ENCODE measurements at places on chromosomes 6 and 20.

DNA sequence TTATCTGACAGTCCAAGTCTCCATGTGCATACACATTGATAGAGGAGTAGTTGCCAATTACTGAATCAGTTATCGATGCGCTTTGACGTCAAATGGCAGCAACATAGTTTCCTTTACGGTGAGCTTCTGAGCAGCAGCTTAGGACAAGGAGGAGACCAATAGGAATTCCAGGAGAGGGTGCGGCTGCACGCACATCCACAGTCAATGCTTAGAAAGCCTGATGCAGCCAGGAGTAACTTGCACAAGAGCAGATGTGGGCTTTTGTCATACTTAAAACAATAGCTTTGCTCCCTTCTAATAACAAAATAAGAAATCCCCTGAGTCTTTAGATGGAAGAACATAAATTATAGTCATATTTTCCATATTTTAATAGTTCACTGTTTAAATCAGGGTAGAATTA, 442.1 kb downstream of the BCKDHB start:
- DNase-seq = no peak

DNA sequence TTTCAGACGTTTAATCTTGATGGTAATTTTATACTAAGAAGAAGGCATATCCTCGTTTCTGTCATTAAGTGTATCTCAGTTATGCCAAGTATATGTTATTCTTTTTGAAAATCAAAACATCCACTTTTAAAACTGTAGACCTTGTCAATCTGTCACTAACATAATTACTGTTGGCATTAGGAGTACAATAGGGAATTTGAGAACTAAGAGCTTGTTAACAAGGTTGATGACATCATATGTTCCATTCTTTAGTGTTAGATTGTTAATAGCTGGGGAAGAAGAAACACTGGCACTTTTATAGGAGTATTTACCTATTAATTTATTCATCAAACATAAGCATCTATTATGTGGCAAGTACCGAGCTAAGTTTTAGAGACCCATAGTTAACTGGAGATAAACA, 76.2 kb downstream of the MAP3K4 start:
- no peak for DNase-seq

GRCh38 chr6:3414327-3415081, 42.3 kb downstream of the SLC22A23 start:
- no peak for DNase-seq

DNA sequence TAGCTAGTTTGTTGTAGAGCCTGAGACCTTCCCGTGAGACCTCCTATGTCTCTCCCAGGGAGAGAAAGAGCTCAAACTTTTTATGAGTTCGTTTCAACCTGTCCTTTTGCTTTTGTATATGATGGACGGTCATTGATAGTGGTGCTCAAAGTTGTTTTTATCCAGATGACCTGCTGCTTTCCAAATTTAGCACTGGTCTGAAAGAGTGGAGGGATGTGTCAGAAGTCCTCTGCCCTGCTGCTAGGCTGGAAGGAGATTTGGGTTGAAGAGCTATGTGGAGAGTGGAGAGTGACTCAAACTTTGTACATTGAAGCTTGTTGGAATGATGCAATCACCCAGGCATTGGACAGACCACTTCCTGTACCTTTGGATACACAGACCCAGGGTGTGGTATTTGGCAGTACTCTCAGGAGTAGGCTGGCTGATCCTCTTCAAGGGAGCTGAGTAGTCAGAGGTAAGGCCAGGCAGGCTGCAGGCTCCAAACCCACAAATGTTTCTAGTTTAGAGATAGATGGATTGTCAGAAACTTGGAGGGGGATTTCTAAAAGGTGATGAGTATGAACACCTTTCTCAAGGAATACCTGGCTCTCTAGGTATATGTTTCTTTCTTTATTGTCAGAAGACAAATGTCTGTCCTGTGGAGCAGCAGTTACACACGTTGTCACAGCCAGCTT, 49.4 kb upstream of the RREB1 start:
- DNase-seq = no peak

DNA sequence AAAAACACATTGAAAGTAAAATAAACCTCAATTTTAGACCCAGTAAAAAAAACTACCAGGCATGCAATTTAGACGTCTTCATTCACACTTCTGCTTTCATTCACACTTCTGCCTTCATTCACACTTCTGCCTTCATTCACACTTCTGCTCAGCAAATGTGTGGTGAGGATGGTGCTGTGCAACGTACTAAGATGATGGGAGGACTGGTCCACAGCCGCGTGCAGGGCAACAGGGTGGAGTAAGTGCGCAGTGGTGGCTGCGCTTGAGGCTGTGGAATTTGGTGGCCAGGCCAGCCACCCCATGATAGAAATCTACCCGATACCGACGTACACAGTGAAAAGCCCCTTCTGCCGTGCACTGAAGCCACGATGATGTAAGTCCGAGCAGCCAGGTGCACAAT, 114.3 kb upstream of the CD93 start:
- no peak for DNase-seq

DNA sequence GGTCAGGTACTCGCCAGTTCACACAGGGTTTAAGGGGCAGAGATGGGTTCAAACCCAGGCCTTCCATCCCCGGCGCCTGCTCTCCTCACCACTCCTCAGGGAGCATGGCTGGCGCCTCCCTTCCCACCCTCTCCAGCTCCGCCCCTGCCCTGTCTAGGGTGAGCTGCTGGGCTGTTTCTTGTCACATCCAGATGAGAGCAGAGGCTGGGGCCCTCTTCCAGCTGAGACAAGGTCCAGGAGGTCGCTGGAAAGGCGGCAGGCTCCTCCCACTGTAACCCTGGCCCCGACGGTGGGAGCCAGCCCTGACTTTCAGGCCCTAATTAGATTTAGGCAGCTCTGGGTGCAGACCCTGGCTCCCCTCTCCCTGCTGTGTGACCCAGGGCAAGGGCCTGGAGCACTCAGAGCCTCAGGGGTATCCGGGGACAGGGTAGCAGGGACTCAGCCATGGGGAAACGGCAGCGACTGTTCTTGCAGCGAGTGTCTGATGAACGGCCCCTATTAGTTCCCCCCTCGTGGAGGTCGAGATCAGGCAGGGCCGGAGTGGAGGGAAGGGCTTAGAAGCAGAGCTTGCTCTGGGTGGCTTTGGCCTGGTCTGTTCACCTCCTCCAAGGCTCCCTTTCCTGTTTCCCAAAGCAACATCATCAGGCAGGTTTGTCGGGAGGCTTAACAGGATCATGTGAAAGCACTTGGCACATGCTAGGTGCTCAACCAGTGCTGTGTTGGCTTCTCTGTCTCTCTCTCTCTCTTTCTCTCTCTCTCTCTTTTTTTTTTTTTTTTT, 33.4 kb downstream of the SNAI1 start:
- no peak for DNase-seq

- DNase-seq = no peak
Measured at GRCh38 chr6:44415873-44416502, 28.5 kb downstream of the CDC5L start.

DNA sequence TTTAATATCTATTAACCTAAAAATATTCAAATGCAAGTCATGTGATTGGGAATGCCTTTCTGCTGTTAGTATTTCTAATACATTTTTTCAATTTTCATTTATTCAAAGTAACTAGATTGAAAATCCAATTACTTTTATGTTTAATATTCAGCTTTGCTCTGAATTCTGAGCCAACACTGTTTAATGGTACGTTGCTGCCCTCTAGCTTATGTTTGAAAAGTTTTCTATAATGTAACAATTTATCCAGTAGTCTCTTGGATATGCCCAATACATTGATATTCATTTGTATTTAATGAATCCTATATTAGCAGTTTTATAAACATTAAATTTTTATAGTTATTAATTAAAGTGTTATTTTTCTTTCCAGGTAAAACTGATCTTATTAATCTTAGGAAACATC, 47.4 kb downstream of the LGSN start:
- DNase-seq = no peak

DNA sequence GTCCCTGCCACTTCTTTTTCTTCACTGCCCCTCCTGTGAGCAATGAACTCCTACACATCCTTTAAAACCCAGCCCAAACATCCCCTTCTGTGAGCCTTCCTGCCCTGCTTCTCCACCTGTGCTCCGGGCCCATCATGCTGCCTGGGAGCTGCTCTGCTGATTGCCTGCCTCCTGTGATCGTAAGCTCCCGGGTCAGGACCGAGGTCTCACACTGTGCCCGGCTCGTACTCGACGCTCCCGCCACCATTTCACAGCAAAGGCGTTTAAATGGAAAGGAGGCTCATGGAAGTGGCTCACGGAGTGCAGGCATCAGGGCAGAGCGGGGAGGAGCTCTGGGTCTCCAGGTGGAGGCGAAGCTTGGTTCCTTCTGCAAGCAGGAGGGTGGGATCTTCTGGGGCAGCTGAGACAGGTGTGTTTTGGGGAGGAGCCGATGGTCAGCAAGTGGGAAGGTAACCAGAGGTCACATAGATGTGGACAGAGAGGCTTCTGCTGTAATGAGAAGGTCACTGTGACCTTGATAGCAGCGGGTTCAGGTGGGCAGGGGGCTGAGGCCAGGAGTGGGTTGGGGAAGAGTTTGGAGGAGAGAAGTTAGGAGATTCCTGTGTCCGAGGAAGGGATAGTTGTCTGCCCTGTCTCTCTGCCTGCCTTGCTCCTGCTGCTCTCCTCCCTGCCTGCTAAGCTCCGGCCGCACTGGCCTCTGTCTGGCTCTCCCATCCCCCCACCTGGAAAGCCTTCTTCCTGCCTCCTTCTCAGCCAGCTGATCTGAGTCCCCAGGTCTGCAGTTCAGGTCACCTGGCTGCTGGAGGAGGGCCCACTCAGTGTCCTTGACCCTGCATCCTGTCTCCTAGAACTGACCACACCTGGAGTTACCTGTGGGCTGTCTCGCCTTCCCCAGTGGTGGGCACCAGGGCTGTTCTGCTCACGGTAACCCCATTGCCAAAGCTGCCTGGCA, 52.7 kb upstream of the FRMD1 start:
- DNase-seq = no peak

- no peak for DNase-seq
Measured at GRCh38 chr6:72530152-72530551, 91.7 kb upstream of the KCNQ5 start.

GRCh38 chr6:132007474-132008190, 56.5 kb upstream of the CCN2 start:
- no peak for DNase-seq

DNA sequence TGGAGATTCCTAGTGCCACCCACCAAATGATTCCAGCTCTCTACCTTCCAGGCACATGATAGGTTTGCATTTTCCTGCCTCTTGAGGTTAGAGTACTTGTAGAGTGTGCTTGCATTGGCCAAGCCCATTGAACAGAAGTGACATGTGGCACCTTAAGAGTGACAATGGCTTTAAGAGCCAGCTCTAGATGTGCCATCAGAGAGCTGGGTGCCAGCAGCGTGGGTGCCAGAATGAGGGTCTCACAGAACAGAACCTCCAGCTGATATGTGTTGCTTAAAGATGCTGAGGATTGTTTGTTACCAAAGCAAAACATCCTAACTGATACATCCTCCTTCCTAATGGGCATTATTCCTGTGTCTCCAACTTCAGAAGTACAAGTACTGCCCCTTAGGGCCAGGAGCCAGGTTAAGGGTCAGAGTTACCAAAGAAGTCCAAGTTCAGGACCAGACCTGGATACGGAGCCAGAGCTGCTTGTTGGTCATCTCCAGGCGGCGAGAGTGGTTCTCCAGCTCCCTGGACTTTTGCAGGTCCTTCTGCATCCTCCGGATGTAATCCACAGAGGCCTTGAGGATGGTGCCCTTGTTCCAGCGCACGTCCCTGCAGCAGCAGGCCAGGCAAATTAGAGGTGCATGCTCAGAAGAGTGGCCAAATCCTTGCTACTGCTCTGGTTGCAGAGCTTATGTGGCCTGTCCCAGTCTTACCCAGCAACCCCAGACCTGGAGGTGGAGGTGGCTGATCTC, 47.5 kb downstream of the MDFI start:
- DNase-seq = no peak

DNA sequence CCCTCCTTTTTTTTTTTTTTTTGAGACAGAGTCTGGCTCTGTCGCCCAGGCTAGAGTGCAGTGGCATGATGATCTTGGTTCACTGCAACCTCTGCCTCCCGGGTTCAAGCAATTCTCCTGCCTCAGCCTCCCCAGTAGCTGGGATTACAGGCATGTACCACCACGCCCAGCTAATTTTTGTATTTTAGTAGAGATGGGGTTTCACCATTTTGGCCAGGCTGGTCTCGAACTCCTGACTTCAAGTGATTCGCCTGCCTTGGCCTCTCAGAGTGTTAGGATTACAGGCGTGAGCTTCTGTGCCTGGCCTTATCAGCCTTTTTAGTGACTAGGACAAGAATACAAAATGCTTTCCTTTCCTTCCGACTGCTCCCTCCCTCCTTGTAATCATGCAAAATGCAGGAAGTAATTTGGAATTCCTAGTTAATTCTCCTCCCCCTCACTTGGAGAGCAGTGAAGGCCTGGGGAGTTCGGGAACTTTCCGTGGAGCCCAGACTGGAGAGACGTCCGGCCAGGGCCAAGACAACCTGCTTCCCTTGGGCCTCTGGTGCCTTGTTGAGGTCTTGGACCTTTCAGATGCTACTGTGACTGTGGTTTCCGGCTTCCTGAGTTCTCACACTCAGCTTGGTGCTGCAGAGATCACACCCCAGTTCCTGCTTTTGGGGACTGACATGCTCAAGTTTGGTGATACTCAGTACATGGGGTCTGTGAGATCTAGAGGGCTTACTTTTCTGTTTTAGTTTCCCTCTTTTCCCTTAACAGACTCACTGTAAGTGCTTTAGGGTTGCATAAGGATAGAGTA, 3.9 kb upstream of the PHF20 start:
- DNase-seq = peak; percentile 41

DNA sequence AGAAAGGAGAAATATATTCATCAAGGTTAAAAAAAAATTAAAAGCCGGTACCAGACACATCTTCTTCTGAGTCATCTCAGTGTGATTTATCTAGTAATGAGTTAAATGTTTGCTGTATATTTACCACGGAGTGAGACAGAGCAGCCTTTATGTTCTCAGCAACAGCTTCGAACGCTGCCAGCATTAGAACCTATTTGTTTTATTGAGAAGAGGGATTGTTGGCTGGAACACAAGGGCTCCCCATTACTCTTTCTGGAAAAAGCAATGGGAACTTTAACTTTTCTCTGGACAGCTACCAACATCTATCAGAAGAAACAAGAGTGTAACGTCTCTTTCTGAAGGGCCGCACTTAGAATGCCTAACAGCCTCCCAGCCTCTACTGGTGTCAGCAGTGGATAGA, 105.3 kb upstream of the TAB2 start:
- no peak for DNase-seq

DNA sequence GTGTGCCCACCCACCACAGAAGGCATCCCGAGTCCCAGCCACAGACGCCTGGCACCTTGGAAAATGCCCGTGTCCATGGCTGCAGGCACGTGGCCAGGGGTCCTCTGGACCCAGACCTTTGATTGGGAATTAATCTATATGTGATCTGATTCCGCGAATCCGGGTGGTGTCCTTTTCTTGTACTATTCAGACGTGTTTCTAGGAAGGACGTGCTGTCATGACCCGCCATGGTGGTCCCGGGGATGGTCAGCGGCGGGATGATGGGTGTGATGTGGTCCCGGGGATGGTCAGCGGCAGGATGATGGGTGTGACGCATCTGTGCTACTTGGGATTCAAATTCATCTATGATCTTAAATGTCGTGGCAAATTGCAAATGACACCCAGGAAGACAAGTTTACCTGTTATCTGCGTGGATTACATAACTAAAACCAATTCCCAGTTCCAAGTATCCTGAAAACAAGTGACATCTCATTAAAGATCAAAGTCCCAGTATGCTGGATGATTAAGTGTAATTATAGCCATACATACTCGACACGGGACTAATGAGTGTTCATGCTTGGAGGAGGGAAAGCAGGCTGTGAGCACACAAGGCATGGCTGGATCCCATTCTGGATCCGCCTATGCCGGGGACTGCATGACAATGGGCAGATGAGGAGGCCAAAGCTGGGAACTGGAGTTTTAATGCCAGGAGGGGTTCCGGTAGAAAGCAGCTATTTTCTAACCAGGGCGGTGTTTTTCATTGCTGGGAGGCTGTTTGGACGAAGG, 256.5 kb downstream of the TAF4 start:
- DNase-seq = no peak

GRCh38 chr6:56364431-56364826, 117.0 kb upstream of the COL21A1 start:
- DNase-seq = no peak

Measured in stimulated activated CD8-positive, alpha-beta memory T cell treated with anti-CD3 and anti-CD28 coated beads, Interleukin-2, amount 100 ng/mL, for 1 hour (primary cell).